ENCODE measurements at places on chromosomes 4 and X.

DNA sequence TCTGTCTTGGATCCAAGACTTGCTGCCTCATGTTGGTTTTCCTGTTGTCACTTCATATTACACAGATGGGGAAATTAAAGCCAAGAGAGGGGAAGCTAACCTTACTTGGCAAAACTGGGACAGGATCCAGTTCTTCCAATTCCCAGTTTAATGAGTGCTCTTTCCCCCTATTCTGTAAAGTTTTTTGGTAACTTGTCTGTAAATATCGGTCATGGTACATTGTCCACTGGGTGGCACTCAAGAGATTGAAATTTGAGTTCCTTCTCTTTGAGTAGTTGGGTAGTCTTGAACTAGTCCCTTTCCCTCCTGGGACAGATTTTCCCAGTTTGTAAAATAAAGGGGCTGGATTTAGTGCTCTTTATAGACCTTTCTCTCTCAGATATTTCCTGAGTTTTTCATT, 12.4 kb upstream of the EOLA2 start:
- DNase-seq: no peak

DNA sequence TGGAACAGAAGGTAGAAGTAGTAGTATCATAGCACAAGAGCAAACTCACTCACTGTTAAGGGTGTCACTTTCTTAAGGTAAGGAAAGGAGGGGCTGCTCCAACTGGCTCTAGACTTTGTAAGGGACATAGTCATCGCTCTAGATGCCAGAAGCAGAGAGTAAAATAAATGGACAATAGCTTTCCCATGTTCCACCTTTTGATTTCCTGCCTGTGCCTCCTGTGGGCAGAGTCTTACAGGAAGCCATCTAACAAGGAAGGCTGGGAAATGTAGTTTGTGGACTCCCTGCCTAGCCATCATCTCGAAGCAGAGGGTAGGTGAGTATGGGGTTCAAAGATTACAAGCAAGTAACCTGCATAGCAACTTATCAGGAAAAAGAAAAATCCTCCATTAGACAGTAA, 1.7 kb upstream of the METTL14 start:
- no peak for DNase-seq

DNA sequence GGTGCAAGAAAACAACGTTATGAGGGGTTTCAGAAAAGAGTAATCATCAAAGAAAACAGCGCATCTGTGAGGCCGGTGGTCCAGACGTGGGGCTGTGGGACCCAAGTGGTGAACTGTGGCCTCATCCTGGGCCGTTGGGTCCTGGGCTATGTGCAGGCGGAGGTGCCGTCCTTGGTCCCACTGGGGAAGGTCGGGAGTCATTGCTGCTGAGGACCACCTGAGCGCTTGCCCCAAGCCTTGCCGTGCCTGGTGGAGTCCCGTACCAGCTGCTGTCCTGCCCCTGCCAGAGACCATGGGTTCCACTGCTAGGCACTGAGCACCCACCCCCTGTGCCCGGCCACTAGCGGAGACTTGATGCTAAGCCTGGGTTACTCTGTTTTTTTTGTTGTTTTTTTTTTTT, 25.5 kb upstream of the UVSSA start:
- no peak for DNase-seq

GRCh38 chrX:139058831-139059495, 347.4 kb upstream of the FGF13 start:
- DNase-seq: no peak

- no peak for DNase-seq
Measured at GRCh38 chr4:142582340-142582739, 263.8 kb downstream of the INPP4B start.

DNA sequence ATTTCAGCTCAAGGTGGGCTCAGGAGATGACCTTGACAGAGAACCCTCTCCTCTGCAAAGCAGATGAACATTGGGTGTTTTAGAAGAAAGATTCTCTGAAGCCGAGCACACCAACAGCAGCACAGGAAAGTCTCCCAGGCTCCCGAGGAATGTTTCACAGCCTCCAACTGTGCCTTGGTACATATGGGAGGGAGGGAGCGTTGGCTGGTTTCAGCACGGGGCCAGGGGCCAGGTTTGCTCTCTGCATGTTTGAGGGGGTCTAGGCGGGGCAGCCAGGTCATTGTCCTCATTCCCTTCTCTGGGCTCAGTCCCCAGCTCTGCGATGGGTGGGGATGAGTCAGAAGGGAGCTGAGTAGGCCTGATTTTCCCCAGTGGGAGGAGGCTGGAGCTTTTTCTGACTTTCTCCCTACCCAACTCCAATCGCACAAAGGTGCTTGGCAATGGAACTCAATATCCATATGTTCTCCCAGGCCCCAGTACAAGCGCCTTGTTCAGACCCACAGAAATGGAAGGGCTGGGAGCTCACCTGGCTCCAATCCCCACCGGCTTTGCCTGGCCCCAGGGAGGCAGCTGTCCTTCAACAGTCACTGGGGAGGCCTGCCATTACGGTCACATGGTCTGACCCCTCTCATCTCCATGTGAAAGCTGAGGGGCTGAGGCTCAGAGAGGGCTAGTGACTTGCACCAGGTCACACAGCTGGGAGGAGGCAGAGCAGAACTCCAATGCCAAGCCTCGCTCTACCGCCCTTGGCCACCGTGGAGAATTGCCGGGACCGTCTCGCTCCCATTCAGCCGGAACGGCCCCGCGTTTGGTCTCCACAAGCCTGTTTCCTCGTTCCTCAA, 108.4 kb upstream of the AFAP1 start:
- DNase-seq: no peak

GRCh38 chr4:125481334-125482045, 166.7 kb downstream of the FAT4 start:
- DNase-seq: no peak

DNA sequence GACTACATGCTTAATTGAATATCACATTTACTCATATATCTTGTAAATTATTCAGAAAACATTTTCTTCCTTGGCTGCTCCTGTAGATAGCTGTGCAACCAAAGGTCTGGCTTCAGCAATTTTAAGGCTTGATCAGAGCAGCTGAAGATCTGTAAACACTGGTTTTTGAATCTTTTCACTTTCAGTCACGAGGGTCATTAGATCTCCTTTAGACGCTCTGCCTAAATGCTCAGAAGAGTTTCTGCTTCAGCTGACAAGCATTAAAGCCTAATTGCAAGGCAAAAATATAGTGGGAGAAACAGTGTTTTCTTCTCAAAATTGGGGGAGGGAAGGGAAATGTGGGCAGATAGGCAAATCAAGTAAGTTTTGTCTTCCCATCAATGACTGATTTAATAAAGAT, 25.7 kb downstream of the TRPC5 start:
- DNase-seq: no peak

- no peak for DNase-seq
Measured at GRCh38 chr4:153060196-153060595, 124.1 kb downstream of the FHDC1 start.

DNA sequence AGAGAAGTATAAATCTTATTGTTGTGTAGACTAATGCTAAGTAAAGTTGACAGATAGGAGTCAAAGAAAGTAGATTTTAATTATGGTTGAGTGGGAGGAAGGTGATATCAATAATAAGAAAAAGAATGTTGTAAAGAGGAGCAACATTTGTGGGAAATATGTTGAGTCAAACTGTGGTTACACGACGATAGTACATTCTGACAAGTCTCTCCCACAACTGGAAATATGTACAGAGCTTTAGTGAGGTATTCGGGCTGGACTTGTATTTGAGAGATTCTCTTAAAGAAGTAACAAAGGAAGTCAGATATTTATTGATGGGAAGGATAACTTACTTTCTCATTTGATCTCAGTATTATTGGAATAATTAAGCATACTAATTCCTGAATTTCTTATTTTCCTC, 525.3 kb upstream of the MAGEB2 start:
- no peak for DNase-seq

DNA sequence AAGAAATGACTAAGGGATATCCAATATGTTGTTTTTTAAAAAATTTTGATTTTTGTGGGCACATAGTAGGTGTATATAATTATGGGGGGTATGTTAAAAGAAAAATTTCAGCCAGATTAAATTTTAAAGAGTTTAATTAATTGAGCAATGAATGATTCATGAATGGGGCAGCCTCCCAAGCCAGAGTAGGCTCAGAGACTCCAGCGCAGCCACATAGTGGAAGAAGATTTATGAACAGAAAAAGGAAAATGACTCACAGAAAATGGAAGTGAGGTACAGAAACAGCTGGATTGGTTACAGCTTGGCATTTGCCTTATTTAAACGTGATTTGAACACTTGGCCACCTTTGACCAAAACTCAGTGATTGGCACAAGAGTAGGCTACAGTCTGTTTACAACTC, 91.7 kb downstream of the SPATA18 start:
- no peak for DNase-seq

GRCh38 chr4:81527709-81528108, 56.0 kb upstream of the RASGEF1B start:
- no peak for DNase-seq

- DNase-seq: no peak
Measured at GRCh38 chrX:130385520-130385919, at the start of gene GPR119. Gene GPR119, minus strand, starts transcription at chrX:130385674. Its CDS starts 227 bp downstream, at chrX:130385447.

GRCh38 chrX:63785708-63786040, 660 bp upstream of the ARHGEF9 start:
- DNase-seq: no peak

- DNase-seq: no peak
Measured at GRCh38 chrX:1442016-1442665, 10.6 kb downstream of the ASMTL start.

DNA sequence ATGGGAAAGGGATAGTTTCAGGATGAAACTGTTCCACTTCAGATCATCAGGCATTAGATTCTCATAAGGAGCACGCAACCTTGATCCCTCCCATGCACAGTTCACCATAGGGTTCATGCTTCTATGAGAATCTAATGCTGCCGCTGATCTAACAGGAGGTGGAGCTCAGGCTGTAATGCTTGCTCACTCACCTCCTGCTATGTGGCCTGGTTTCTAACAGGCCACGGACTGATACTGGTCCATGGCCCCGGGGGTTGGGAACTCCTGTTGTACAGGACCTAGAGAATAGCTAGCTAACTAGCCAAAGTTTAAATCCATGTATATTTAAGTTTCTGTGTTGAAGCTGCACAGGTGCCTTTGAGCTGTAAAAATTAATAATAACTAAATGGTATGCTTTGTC, 65.8 kb upstream of the MMAA start:
- no peak for DNase-seq

DNA sequence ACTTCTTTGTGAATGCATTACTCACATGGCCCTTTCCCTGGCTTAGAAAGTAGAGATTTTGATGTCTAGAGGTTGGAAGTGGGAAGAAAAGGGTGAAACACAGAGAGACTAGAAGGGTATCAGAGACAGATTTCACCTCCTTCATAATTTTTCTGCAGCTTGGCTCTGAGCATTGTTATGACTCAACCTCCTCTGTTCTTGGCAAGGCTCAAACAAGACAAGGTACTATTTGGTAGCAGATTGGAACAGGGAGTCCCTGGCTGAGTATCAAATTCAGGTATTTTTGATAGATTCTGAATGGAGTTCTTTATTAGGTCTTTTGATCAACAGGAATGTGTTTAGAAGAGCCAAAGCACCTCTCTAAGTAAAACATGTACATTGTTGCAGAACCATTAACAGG, 146.3 kb upstream of the CHRDL1 start:
- no peak for DNase-seq

DNA sequence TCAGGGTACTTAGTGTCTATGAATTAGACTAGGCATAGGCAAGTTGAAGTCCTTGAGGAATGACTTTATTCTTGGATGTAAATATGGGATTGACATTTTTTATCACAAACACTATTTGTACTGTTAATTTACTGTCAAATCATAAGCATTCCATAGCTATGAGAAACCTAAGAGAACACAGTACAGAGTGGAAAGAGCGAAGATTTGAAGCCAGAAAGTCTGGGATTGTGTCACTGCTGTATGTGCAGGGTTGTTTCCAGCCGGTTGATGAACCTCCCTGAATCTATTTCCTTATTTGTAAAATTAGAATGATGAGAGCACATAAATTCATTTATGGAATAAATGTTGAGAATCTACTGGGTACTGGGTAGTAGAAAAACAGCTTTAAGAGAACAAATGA, 14.4 kb upstream of the KLHL5 start:
- no peak for DNase-seq

GRCh38 chr4:58063404-58064160, 953.4 kb upstream of the IGFBP7 start:
- DNase-seq: no peak

DNA sequence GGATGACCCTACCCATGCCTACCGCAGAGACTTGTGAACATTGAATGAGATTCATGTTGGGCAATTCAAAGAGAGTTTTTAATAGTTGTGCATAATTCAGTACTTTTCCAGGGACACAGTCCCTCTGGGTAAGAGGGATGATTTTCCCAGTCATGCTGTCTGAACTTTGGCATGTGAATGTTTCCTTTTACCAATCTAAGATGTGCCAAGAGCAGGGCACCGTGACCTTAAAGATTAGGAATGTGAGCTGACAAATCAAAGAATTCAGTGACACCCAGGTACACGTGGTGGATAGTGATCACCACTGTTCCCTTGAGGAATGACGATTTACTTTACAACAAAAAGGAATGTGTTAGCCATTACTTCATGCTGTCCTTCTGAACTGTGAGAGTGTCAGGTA, 515.6 kb downstream of the PPARGC1A start:
- DNase-seq: no peak

DNA sequence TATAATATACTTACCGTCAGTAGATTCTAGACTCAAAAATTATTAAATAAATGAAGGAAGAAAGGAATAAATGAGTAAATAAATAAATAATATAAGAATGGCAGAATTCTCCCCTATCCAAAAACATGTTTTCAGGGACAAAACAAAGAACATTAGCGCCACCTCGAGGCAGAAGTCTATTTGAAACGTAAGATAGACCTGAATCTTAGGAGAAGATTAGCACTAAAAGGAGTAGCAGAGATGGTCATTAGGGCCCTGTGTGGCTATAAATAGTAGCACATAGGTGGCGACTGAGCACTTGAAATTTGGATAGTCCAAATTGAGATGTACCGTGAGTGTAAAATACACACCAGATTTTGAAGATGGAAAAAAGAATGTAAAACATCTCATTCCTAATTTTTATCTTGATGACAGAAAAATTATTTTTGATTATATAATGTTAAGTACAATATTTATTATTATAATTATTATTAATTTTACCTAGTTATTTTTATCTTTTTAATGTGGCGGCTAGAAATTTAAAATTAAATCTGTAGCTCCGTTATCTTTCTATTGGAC, 24.3 kb upstream of the SRD5A3 start:
- no peak for DNase-seq

- DNase-seq: no peak
Measured at GRCh38 chr4:110907801-110908313, 285.0 kb upstream of the PITX2 start.

DNA sequence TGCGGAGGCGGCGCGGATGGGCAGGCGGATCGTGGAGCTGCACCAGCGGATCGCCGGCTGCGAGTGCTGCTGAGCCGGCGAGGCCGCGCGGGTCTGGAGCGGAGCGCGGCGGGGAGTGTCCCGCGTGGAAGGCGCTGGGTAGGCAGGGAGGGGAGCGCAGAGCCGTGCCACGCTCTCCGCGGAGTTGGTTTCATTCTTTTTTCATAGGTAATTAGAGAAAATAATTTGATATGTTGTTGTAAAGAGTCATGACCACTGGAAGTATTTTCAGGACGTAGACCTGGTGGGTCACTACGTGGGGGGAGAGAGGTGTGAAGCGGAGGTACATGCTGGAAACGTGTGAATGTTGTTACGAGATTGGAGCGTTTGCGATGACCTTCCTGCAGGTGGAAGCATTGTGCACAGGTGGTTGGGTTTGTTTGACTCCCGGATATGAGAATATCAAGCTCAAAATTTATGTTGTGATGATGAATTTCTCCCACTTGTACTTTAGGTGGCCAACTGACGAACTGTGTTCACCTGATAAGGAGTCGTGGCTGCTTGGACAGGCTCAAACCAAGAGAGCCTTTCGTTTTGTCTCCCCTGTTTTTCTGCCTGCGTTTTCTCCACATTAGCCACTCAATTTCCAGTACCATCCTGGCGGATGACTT, 19.1 kb upstream of the S100P start:
- peak; percentile 44 for DNase-seq

All from central memory CD8-positive, alpha-beta T cell (primary cell).